ENCODE measurements at places on chromosomes 12 and 14. TPM values are rescaled to one million over a fixed set of nuclear protein-coding genes. Genes with fewer than 3 reads are reported as not detected.

The TSPAN19 gene
- not detected for total RNA-seq

The PTPRR gene
- total RNA-seq = 2.0 TPM

The PLA2G1B gene
- total RNA-seq = not detected

The DLGAP5 gene
- 63.7 TPM for total RNA-seq

The IL26 gene
- not detected for total RNA-seq

The MYO1A gene
- total RNA-seq = not detected

The SYNE3 gene
- total RNA-seq = 10.8 TPM

The EID3 gene
- total RNA-seq = 1.9 TPM

The RNASE4 gene
- total RNA-seq = 4.1 TPM

The KCNK13 gene
- not detected for total RNA-seq

The ACTR6 gene
- 24.2 TPM for total RNA-seq

The YLPM1 gene
- 24.2 TPM for total RNA-seq

The RASSF8 gene
- total RNA-seq = 85.7 TPM

The NUBPL gene
- 11.1 TPM for total RNA-seq

The LGR5 gene
- not detected for total RNA-seq

The PTPRQ gene
- total RNA-seq = not detected

The TTC8 gene
- 10.7 TPM for total RNA-seq

The MAP1LC3B2 gene
- 0.32 TPM for total RNA-seq

The SLC24A4 gene
- not detected for total RNA-seq

The SMCO2 gene
- total RNA-seq = not detected

The ANGEL1 gene
- 8.4 TPM for total RNA-seq

The FANCM gene
- 9.7 TPM for total RNA-seq

The AQP6 gene
- total RNA-seq = under 0.01 TPM

The HOXC9 gene
- not detected for total RNA-seq

The CACNA2D4 gene
- 1.1 TPM for total RNA-seq

The TPH2 gene
- total RNA-seq = not detected

The TXNRD1 gene
- total RNA-seq = 408 TPM

The OR6C2 gene
- total RNA-seq = not detected

The MYF6 gene
- total RNA-seq = not detected

The CD63 gene
- total RNA-seq = 947 TPM

The VPS33A gene
- total RNA-seq = 24.8 TPM

The SLC5A8 gene
- total RNA-seq = not detected

The TUNAR gene
- not detected for total RNA-seq

The CMA1 gene
- not detected for total RNA-seq

The RFLNA gene
- 14.6 TPM for total RNA-seq

The TRPV4 gene
- total RNA-seq = 0.61 TPM

The OVCH1 gene
- not detected for total RNA-seq

The OSGEP gene
- total RNA-seq = 44.8 TPM

The CD163L1 gene
- 5.8 TPM for total RNA-seq

The KRT80 gene
- 11.1 TPM for total RNA-seq

The NELL2 gene
- total RNA-seq = under 0.01 TPM

The OLR1 gene
- total RNA-seq = not detected

The TMEM253 gene
- not detected for total RNA-seq

The NYNRIN gene
- 14.3 TPM for total RNA-seq

The KRT81 gene
- 0.32 TPM for total RNA-seq

The ERP27 gene
- 0.32 TPM for total RNA-seq

The BDKRB1 gene
- total RNA-seq = 0.30 TPM

The RIMBP2 gene
- not detected for total RNA-seq

The TGFB3 gene
- 1.3 TPM for total RNA-seq

The PTCSC3 gene
- not detected for total RNA-seq

The DIABLO gene
- 79.3 TPM for total RNA-seq

The IL23A gene
- total RNA-seq = not detected

The TMEM30B gene
- under 0.01 TPM for total RNA-seq

The RAD9B gene
- total RNA-seq = 0.30 TPM

The OAS2 gene
- 146 TPM for total RNA-seq

The CD69 gene
- total RNA-seq = 2.0 TPM

The TNS2 gene
- total RNA-seq = 30.9 TPM

The MUCL1 gene
- not detected for total RNA-seq
